ENCODE measurements at places on chromosomes 7 and 10.

- no peak for DNase-seq
Measured at GRCh38 chr7:105439174-105439893, 50.6 kb upstream of the SRPK2 start.

GRCh38 chr7:876972-877311 lies 588 bp downstream of the GET4 start:
- no peak for DNase-seq

GRCh38 chr10:99975942-99976809 lies 33.6 kb downstream of the DNMBP start:
- DNase-seq: peak; percentile 32

DNA sequence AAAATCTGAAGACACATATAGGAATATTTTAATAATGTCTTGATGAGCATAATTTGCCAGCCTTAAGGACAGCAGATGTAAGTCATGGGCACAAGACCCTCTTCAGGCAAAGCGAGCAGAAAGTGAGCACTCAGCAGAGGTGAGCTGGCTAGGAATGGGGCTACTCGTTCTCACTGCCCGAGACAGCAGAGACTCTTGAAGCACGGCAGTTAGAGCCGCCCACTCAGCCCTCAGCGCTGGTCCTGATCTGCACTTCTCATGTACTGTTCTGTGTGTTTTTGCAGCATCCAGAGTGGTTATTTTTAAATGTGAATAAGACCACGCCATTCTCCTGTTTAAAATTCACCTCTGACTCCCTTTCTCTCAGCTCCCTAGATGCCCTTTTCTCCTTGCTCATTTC lies 65.3 kb downstream of the GFRA1 start:
- DNase-seq: no peak

GRCh38 chr10:131109726-131110125 lies 201.8 kb downstream of the TCERG1L start:
- no peak for DNase-seq

DNA sequence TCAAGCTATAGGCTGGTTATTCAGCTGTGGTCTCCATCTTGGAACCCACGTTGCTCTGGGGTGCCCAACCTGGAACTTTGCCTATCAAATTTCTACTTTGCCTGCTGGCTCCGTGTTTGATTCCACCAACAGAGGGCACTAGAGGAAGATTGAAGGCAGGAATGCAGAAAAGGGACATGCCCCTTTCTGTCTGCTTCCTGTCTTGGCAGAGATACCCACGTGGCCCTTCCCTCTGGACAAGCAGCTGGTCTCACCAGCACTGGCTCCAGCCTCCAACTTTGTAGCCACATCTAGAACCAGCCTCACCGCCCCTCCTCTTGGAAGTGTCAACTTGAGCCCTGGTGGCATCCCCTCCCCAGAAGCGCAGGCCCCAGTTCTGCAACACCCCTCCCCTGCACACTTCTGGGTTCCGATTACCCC lies 52.1 kb upstream of the ZNF438 start:
- peak; percentile 77 for DNase-seq

DNA sequence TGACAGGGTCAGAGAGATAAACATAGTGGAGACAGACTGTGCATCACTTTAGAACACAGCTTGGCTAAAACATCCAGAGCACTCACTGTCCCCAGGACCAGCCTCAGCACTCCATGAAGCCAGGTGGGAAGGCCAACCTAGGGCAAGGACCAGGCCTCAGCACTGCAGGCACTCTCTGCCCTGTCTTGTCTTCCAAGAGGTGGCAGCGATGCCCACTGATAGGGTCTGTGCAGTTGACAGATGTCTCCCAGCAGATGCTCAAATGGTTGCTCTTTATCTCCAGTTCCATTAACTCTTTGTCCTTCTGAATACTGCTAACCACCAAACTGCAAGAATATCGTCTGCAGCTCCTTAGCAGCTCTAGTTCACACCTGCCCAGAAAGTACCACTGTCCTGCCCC lies 9.1 kb downstream of the DDX56 start:
- DNase-seq: peak; percentile 27

GRCh38 chr7:87517136-87517815 lies 41.8 kb upstream of the ABCB4 start:
- DNase-seq: no peak

DNA sequence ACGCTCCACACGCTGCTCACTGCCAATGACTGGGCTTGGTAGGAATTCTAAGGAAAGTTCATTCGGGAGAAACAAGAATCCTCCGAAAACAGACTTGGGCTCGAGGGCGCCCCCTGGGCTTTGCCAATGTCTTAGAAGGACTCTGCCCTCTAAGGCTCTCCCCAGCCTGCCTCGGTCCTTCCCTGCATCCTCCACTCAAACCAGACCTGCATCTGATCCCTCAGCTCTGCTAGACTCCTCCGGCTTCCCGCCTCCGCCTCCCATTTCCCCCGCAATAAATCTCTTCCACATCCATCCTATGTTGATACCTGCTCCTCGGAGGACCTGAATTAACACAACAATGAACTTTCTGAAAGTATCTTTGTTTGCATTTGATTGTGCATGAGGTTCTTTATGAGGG lies 177.6 kb downstream of the PLPP4 start:
- DNase-seq: no peak

- peak; percentile 72 for DNase-seq
Measured at GRCh38 chr7:101308245-101309085, 13.1 kb downstream of the IFT22 start.

DNA sequence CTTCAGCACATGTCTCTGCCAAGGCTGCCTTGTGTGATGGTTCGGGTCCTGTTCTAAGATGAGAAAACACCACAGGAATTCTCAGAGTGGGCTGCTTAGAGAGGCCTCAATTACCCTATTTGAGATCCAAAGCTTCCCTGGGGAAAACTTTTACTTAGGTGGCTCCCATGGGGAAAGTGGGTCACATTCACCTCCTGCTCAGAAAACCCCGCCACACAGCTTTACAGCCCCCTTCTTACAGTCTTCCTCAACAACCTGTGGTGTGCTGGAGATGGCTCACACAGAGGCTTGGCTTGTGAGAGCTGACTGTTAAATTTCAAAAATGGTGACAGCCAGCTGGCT lies 36.6 kb upstream of the KCNIP2 start:
- no peak for DNase-seq

DNA sequence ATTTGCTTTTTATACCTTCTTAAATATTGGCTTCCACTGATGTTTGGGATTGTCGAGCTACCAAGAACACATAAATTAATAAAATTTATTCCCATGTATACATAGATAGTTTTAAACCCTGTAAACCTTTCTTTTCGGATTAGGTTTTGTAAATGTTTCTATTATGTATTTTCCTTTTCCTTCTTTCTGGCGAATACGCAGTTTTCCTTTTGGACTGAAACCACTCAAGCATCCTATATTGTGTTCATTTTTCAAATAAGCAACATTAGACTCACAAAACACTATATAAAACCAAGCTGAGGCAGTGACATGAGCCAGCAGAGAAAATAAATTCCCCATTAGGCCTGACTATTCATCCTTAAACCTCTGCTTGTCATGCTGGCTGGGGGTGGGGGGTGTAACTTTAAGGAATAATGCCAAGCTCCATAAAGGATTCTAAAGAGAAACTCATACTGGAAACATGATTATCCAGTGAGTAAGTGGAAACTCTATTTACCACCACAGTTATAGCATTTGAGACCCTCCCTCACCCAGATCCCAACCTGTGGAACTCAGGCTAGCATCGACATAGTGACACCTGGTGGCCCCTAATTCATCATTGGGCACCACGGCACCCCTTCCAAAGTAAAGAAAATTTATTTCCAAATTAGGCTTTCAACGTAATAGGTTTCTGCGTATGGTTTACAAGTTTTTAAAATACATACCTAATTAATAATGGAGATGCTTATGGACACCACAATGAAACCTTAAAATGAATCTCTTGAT lies 86.5 kb upstream of the CELF2 start:
- no peak for DNase-seq

DNA sequence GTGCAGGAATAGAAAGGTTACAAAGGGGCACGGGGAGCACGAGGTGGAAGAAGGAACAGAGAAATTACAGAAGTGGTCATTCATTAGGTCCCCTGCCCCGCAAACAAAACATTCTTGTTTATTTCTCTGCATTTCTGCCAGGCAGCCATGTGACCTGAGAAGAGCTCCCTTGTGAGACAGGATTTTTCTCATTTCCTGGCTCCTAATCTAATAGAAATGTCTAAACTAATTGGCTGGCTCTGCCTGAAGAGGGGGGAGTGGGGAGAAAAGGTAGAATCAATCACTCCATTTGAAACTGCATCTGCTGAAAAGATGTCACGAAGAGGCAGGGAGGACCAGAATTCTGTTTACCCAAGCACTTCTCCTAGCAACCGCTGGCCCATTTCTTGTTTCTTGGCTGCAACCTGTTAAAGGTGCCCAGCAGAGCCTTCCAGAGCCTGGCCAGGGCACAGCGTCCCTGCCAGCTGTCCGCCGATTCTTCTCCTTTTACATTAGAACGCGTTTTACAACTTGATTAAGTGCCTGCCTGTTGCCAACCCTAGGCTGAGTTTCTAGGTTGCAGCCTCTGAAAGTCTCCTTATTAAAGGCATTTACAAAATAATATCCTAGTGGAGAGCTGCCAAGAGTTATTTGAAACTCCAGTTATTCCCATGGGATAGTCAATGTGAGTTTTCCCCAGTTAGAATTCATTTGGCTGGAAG lies 1227.6 kb downstream of the TYW1 start:
- DNase-seq: no peak

- no peak for DNase-seq
Measured at GRCh38 chr10:99659868-99660366, 608 bp downstream of the ENTPD7 start.

DNA sequence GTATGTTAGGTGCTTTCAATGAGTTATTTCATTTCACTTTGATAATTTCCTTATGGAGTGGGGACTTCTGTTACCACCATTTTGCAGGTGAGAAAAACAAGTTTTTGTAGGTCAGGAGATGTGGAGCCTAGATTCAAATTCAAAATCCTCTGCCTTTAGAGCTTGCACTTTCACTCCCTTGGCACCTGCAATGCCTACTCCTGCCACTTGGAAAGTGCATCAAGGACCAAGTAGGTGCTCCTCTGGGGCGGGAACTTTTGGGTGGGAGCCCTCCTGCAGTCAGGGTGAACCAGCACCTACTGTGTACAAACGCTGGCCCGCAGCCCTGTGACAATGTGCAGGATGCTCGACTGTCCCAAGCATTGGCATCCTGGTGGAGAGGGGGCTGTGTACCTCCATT lies 199.0 kb downstream of the EMX2 start:
- no peak for DNase-seq

- no peak for DNase-seq
Measured at GRCh38 chr10:61166065-61166464, 222.1 kb upstream of the RHOBTB1 start.

- DNase-seq: no peak
Measured at GRCh38 chr7:6315746-6316145, 43.3 kb upstream of the CYTH3 start.

GRCh38 chr7:70266186-70266585 lies 667.9 kb downstream of the AUTS2 start:
- no peak for DNase-seq

GRCh38 chr7:137081321-137082093 lies 213.1 kb downstream of the CHRM2 start:
- no peak for DNase-seq

GRCh38 chr10:121531076-121531829 lies 67.0 kb downstream of the FGFR2 start:
- DNase-seq: no peak

- DNase-seq: peak; percentile 70
Measured at GRCh38 chr7:143892527-143893300, 9.3 kb downstream of the TCAF1 start.

GRCh38 chr10:69403066-69403465 lies 13.7 kb downstream of the TACR2 start:
- no peak for DNase-seq

- DNase-seq: peak; percentile 48
Measured at GRCh38 chr10:63466144-63466935, 563 bp upstream of the JMJD1C start.

- DNase-seq: no peak
Measured at GRCh38 chr7:83514977-83515376, 134.0 kb downstream of the SEMA3E start.

Measured in hematopoietic multipotent progenitor cell treated with erythropoietin and hydrocortisone succinate and interleukin-3 and kit ligand, for 8 days (in vitro differentiated cells).